ENCODE measurements at places on chromosomes 1 and 21.

DNA sequence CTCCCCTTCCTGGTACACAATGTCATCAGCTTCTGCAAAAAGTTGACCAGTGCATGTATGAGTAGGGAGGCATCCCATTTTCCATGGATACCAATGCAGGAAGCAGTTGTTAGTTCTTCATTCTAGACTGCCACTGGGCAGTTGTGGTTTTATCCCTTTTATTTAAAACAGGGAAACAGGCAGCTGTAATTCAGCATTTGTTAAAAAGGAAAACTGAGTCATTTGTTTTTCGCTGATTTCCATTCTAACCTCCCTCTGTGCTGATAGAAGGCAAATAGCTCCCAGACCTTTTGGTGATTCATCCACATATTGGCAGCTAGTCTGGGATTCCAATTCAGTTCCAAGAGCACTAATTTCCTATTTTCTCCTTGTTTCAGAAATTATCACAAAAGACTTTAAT lies 21.1 kb upstream of the ABCA4 start:
- no peak for DNase-seq

GRCh38 chr1:165895451-165895871 lies 68.0 kb downstream of the UCK2 start:
- no peak for DNase-seq

DNA sequence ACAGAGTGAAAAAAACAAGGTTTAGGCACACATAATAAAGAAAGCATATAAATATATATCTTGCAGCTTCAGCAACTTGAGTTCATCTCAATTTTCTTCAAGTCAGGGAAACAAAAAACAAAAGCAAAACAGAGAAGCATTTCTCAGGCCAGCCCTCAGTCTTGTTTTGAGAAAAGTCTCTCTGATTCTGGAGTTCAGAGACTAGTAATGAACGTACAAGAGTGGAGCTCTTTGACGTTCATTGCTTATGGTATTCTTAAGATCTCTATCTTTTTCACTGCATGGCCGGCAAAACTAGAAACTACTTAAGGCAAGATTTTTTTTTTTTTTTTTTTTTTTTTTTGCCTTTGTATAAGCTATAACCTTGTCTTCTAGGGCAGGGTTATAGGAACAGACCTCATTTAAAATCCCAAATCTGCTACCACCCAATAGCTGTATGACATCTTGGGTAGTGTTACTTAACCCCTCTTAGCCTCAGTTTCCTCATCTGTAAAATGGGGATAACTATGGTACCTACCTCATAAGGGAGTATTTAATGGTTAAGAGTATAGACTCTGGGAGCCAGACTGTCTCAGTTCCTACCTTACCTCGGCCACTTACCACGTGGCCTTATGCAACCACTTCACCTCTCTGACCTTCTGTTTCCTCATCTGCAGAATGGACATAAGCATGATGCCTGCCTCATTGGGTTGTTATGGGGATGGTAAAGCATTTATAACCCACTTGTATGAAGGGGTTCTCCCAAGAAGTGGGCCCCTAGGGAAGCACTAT lies 33.6 kb downstream of the LMO4 start:
- no peak for DNase-seq

DNA sequence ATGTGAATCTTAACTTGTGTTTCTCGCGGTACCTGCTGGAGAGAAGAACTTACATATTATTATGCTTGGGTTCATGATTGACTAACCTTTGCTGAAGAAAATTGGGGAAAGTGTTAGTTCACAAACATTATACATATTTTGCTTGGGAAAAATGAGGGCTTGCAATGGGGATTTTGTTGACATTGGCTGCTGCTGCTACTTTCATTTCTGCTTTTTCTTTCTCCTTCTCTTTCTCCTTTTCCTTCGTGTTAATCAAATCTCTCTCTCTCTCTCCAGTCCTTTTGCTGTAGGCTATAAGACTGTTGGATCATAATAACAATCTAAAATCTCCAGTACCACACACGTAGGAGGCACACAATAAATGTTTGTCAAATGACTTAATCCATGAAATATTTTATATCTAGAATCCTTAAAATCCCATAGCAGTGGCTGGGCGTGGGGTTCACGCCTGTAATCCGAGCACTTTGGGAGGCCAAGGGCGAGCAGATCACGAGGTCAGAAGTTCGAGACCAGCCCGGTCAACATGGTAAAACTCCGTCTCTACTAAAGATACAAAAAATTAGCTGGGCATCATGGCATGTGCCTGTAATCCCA lies 23.0 kb downstream of the IRF2BP2 start:
- no peak for DNase-seq

DNA sequence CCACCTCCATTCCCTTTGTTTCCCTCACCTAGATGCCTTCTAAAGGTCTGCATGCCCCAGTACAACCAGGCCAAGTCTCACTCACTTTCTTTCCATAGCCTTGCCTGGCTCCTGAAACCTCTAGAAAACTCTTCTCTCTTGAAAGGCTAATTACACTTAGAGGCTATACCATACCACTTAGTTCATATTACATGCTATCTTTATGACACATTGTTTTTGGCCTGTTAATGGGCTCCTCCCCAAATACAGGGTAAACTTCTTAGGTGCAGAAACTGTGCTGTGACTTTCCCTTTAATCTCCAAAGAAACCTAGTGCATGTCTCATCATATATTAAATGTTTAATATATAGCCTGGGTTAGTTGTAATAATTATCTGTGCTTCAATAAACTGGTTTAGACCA lies 56.6 kb upstream of the C1orf105 start:
- DNase-seq = no peak

- DNase-seq = no peak
These were observed 71.0 kb upstream of the GNG4 start for GRCh38 chr1:235720544-235720943.

DNA sequence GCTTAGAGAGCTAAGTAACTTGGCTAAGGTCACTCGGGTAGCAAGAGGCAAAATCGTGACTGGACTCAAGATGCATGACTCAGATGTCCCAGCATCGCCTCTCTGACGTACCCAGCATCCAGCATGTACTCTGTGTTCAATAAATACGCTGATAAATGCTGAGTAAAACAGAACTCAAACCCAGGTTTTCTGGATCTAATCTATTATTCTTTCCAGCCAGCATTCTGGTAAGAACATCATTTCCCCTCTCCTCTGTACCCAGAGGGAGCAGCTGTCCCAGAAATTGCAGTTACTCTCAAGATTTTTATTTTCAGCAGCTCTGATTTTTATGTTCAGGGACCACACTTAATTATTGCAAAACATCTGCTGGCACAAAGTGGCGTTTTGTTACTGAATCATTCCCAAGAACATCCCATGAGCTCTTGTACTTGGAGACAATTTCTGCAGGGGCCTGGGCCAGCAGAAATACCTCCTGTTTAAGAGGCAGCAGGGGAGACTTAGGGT lies 249.0 kb downstream of the PRDM2 start:
- no peak for DNase-seq

GRCh38 chr1:213008564-213008963 lies 7.1 kb downstream of the ANGEL2 start:
- DNase-seq = no peak

GRCh38 chr1:100532645-100533044 lies 5.3 kb upstream of the GPR88 start:
- DNase-seq = no peak

GRCh38 chr1:66043186-66043585 lies 250.5 kb downstream of the PDE4B start:
- no peak for DNase-seq

- DNase-seq = no peak
These were observed 12.9 kb downstream of the KIAA2013 start for GRCh38 chr1:11913291-11913690.

DNA sequence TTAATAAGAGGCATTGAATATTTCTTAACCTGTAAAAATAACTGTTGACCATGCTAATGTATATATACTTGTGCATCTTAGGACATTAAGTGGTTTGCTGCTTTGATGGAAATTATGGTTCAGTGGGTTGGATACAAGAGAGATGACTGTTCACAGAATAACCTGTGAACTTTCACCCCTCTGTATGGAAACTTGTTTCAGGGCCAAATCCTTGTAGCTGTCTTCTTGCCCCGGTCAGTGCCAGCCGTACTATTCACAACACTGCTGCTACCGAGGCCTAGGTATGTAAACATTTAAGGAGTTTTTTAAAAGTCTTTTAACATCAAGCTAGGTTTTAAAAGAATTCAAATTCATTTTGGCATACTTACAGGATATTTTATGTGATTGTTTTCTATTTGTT lies 16.1 kb downstream of the DONSON start:
- no peak for DNase-seq

DNA sequence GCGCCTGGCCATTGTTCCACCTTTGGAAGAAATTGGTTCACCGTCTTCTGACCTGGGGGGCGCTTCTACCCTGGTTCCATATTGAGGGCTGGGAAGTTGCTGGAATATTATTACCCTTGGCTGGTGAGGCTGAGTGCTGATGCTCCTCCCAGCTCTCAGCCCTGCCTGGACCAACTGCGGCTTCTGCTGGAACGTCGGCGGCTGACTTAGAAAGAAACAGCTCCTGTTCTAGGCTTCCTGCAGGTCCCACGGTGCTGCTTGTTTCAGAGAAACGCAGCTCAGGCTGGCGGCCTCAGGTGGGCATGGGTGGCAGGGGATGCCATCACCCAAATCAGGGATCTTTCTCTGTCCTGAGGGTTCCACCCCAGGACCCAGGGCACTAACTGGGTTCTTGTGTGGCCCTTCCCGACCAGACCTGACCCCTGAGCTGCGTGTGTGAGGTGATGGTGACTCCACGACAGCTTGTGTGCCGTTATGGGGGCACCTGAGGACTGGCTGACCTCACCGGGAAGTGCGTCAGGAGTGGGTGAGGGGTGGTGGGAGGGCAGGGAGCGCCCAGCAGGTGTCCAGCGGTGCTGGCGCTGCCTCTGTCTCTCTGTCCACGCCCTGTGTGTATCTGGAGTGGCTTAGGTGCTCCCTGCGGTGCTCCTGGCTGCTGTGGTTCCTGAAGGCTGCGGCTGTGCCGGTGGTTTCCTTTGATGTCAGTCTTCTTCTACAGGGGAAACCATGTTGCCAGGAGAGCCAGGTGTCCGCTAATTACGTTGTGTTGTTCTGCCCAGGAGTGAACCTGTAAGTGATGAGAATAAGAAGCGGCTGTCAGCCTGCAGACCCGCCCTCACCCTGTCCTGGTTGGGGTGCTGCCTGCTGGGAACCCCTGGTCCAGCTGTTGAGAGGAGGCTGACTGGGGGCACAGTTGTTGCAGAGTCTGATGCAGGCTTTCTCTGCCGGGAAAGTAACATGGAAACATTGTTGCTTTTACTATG lies 8.9 kb downstream of the SKI start:
- no peak for DNase-seq

- DNase-seq = no peak
These were observed 5.2 kb upstream of the AGO3 start for GRCh38 chr1:35925741-35926140.

- DNase-seq = no peak
These were observed 547 bp downstream of the FOXD2 start for GRCh38 chr1:47438165-47439016.

DNA sequence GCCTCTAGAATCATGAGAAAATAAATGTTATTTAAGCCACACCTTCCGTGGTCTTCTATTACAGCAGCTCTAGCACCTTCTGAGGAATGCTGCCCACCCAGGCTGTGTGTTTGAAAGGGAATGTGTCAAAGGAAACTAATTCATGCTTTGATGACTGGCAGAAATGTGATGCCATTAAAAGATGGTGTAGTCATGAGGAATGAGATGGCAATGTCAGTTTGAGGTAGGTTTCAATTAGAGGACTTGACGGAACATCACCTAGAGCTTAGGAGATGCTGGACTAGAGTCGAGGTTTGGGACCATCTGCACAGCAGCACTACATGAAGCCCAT lies 10.6 kb downstream of the PDZK1 start:
- no peak for DNase-seq

- DNase-seq = no peak
These were observed 941 bp upstream of the IFI16 start for GRCh38 chr1:159008744-159009188.

DNA sequence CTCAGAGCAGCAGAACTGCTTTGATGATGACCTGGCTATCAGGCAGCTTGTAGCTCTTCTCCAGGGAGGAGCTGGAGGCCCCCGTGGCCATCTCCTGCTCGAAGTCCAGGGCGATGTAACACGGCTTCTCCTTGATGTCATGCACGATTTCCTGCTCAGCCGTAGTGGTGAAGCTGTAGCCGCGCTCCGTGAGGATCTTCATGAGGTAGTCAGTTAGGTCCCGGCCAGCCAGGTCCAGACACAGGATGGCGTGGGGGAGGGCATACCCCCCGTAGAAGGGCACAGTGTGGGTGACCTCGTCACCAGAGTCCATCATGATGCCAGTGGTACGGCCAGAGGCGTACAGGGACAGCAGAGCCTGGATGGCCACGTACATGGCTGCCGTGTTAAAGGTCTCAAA lies 18.3 kb upstream of the TP53BP2 start:
- DNase-seq = no peak

DNA sequence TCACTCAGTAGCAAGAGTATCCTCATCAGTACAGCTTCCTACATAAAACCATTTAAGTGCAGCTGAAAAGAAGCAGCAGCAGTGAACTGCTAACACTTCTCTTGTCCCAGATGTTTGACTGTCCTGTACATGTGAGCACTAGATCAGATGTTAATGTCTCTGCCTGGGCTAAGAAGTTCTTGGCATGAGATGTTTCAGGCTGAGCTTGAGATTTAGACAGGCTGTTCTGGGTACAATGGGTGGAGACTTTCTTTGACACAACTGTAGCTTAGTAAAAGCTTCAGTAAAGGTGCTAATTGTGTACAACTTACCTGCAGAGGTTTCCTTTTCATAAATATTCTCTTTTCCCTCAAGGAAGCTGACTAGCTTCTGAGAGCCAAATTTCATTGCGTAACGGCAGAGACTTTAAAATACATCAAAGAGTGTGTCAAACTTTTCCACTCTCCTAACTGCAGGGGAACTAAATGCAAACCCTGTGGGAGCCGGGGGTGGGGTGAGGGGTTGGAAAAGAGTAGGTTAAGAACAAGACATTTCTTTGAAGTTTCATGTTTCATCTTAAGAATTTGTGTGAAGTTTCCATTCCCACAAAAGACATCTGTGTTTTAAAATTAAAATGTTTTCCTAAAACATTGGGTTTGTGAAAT lies 82.1 kb upstream of the CCDC190 start:
- no peak for DNase-seq

DNA sequence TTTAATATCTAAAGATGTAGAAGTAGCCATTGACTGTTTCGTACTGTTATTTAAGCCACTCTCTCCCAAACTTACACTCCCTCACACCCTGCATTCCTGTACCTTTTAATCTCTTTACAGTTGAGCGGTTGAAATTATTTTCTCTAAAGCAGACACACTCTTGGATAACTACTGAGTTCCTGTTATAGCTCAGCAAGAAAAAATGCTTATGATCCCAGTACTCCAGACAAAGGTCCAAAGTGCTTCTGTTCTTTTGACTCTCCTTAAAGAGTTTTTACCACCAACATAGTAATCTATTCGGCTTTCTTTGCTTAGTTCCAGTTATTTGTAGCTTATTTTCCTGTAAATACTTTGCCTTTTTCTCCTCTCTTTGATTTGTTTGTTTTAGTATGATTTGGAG lies 100.1 kb downstream of the ATF6 start:
- no peak for DNase-seq

GRCh38 chr21:31520561-31521098 lies 138.9 kb upstream of the SOD1 start:
- DNase-seq = no peak

GRCh38 chr1:228781809-228782661 lies 46.8 kb downstream of the RHOU start:
- no peak for DNase-seq
